Activated T-cell treated with anti-CD3 and anti-CD28 coated beads for 1 hour (primary cell): ENCODE measurements at places on chromosomes 1 and 21.

DNA sequence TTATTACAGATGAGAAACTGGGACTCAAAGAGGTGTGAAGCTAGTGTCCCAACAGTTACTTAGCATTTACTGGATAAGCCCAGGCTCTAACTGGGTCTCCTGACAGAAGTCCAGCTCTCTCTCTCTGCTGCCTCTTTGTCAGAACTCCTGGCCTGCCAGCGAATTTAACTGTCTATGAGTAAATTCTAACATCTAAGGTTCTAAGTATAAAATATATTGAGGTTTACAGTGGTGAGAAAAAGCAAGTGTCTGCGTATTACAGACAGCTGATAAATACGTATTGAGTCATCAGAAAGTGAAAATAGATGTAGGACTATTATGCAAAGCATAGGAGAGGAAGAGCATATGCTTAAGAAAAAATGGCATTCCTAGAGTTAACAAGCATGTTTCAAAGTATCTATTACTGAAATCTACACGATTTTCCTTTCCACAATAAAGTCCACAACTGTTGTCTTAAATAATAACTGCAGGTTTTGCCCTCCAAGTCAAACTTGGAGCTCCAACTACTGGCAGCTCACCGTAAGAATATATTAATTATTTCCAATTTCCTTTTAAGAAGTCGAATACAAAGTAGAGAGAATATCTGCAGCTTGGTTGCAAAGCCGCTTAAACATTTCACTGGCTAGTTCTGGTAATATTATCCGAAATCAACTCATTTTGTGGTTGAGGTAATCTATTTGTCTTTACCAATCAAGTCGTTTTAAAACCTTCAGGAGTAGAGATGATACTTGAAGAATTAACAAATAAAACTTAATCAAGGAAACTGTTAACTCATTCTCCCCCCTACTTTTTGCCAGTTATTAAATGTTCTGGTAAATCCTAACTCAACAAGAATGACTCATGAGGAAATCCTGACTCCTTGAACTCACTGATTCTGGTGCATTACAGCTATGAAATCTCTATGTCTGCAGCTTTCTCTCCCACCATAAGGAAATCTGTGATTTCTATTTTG, 1.4 kb upstream of the RGS2 start:
- no peak for DNase-seq

DNA sequence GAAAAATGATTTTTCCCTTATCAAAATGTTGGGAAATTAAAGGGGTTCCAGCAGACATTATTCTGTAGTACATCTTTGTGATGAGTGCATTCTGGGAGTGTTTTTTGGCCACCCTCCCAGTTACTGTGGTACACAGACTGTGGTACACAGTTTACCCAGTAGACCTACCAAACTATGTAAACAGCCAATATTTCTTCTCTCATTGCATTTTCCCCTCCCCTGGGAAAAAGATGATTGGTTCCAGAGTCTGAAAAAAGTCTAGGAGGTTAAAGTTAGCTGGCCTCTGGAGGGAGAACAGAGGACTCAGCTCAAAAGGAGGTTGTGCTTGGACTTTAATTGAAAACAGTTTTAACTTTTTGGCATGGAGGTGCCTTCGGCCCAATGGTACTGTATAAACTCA, 42.5 kb downstream of the PGM1 start:
- no peak for DNase-seq

DNA sequence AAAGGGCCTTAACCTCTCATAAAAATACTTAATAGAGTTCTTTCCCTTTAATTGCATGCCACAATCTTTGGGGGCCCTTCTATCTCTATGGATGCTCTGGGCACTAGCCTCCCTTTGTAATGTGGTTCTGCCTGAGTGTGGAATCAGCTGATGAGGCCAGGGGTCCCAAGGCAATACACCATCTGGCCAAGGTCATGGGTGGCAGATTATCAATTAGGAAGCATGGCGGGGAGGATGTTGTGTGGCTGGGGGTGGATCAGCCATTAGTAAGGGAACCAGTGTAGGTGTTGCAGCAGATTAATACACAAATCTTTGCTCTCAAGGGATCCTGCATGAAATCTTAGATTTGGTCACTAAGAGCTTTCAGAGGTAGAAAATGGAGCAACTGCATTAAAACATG, 35.3 kb downstream of the NHLH2 start:
- DNase-seq, result no peak

GRCh38 chr1:83857716-83858115, 141.2 kb downstream of the TTLL7 start:
- DNase-seq, result no peak

DNA sequence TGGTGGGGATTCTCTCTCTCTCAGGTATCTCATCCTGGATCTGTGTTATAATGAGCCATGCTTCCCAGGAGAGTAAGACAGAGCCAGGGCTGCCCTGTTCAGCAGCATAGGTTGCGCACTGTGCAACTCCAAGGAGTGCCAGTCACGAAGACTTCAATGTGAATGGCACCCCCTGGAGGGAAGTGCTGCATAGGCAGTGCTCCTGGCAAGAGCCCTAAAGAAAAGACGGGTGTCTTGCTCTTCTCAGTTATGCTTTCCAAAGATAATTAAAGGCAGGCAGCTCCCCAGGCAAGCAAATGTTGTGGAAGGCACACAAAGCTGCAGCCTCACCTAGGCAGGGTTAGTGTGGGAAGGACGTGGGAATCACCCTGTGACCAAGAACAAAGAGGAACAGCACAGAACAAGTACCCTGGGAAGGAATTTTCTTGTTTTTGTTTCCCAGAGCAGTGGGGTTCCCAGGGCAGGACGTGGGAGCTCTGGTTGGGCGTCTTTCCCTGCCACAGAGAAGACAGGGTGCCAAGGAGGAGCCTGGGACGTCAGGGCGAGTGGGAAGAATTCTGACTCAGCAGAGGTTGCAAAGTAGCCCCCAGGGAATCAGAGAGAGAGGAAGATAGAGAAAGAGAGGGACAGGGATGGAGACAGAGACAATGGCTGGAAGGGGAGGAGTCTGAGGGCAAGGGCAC, 120.9 kb downstream of the KCNN3 start:
- no peak for DNase-seq

GRCh38 chr1:225655509-225656258, 2.8 kb upstream of the ENAH start:
- DNase-seq, result no peak

DNA sequence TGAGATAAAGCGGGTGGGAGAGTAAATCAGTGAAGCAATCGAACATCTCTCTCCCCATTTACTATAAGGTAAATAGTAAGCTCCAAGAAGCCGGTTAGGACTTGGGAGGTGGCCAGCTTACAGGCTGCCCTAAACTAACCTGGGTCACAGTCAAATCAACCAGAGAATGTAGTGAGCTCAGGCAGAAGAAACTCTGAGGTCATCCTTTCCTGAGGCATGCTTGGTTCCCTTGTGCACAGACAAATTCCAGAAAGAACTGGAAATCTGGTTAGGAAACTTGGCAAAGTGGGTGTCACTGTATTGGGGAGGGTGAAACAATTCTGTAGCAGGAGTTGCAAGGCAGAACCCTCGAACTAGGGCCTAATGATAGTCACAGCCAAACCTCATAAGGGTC, 72.5 kb downstream of the NTMT2 start:
- DNase-seq, result no peak

DNA sequence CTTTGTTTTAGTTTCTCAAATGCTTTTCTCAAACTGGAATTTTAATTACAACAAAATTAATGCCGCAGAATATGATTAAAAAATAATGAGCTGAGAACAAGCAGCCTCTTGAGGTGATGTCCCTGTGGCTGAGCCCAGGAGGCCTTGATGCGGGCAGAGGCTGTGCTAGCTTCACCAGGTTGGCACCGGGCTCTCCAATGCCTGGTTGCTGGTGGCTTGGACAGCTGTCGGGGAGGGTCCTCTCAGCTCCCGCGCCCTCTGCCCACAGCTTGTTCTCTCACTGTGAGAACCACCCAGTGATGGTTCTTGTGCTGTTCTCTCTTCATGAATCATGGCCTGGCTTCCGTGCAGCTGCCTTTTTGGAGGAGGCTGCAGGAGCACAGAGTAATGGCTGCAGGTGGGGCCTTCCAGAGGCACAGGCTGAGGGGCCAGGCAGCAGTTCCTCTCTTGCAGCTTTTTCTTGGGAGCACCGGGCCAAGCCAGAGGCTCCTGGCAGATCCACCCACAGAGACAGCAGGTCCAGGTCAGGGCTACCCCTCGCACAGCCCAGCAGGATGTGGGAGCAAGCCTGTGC, 156.3 kb downstream of the PCBP3 start:
- no peak for DNase-seq

DNA sequence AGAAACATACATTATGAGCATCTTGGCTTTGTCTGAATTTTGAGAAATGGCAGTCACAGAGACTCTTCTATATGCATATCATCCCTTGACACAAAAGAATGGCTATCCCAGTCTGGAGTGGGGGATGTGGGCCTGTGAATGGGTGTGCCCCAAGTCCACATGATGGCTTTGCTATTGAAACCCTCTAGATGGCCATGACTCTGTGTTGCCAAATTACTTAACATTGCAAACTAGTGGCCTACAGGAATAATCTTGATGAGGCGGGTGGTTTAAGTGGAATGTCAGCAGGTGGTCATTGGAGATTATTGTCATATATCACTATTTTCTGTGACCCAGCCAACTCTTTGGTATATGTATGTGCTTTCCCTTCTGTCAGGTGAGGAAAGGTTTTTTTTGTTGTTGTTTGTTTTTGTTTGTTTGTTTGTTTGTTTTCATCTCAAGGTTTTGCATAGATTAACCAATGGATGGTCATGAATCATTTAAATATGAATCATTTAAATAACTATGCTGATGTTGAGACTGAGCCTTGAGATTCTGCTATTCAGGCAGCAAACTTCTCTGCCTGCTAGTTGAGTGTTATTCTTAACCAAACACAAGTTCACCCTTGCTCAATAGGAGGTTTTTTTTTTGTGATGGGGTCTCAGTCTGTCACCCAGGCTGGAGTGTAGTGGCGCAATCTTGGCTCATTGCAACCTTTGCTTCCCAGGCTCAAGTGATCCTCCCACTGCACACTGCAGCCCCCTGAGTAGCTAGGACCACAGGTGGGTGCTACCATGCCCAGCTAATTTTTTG, 103.0 kb downstream of the NOS1AP start:
- no peak for DNase-seq

DNA sequence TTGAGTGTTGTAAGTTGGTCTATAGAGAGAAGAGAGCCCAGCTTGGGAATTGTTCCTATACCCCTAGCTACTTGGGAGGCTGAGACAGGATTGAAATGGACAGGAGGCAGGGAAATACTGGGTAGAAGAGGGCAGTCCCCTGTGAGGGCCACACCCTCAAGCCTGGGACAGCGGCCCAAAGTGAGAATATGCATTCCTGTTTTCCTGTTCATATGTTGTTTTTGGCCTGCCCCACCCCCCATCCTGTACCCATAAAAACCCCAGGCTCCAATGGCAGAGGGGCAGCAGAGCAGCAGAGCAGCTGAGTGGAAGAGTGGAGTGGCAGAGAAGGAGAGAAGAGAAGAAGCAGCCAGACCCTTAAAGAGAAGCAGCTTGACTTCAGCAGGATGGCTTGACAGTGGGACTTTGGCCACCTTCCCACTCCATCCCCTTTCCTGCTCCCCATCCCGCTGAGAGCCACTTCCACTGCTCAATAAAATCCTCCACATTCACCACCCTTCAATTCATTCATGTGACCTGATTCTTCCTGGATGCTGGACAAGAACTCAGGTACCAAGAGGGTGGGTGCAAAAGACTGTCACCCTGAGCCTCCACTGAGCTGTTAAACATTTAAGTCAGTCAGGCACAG, 70.6 kb upstream of the PUM1 start:
- no peak for DNase-seq

DNA sequence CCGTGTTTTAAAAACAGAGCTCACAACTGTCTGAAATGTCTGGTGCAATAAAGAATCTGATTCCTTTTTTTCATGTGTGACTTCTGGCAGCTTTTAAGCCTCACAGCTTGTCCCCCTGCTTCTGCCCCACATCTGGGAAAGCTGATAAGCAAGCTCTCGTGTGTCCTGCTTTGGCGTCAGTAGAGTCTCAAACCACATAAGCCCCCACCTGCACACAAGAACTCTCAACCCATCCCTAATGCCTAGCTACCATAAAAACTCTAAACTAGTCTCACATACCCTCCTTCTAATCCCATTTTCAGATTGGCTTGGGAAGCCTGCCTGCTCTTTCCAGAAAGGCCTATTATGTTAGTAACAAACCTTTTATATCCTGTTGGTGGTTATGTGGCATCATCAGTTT, 94.6 kb upstream of the DAB1 start:
- no peak for DNase-seq

- DNase-seq, result peak; percentile 58
Measured at GRCh38 chr1:48093696-48094528, 96.7 kb upstream of the TRABD2B start.

- no peak for DNase-seq
Measured at GRCh38 chr1:53606197-53606596, 132.8 kb downstream of the GLIS1 start.

DNA sequence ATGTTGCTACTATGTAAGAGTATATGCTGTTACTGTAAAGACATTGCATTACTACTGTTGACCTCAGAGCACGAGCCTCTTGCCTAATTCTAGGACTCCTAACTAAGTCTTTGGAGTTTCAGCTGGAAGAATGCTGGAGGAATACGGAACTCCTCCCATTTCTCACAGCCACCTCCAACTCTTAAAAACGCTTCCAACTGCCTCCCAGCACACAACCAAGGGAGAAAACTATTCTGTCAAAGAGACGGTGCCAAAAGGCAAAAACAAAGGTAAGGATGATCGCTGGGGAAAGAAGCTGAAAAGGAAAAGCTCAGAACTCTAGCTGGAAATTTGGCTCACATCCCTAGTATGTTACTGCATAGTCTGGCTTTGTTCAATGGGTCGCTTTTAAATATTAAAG, at the start of gene FMO2:
TSS of gene FMO2 (plus strand) at position 210 of the 400 bp plus-strand sequence. CDS start 414 bp downstream, outside the sequence.
- no peak for DNase-seq

DNA sequence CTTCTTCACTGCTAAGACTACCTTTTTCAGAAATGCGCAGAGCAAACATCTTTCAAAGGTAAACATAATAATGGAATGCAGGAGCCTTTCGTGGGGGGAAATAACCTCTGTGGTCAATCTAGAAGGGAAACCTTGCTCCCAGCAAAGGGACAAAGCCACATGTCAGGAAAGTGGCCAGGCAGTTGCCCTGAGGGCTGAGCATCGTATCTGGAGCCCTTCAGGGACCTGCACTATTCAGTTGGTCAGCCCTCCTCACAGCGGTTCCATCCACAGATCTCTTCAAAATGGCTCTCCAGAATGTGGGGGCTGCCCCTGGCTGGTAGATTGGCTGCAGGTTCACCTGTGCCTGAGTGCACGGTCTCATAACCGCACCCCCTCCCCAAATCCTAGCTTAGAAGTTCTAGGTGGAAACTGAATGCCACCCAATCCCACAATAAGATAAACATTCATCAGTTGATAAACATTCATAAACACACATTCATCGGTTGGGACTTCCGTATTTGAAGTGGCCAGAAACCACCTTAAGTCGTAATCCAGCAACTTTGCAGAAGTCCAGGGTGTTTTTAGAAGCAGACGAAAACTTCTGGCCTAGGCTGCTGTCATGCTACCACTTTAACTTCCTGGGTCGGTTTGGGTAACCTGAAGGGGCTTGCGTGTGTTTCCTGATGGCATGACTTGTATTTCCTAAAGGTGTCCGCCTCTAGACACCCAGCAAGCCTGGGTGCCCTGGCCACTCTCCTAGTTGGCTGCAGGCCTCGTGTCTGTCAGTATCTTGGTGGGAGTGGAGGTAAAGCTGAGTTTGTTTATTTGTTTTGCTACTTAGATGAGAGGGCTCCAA, 50.5 kb downstream of the RASSF5 start:
- DNase-seq, result no peak
